Right ventricle myocardium superior (tissue), 1 donor: ENCODE measurements at places on chromosomes 16 and 17. TPM values are rescaled to one million over a fixed set of nuclear protein-coding genes. Genes with fewer than 3 reads are reported as not detected.

ZPBP2 gene
- not detected for total RNA-seq

RNU2-1 gene
- total RNA-seq: 9,490 TPM

ZNF629 gene
- 16.5 TPM for total RNA-seq

SPNS3 gene
- 0.24 TPM for total RNA-seq

SLC16A13 gene
- total RNA-seq: 1.6 TPM

KREMEN2 gene
- total RNA-seq: not detected

GNPTG gene
- 30.3 TPM for total RNA-seq

CCL7 gene
- not detected for total RNA-seq

UQCRC2 gene
- 931 TPM for total RNA-seq

NAT9 gene
- total RNA-seq: 18.6 TPM

HSD17B2 gene
- total RNA-seq: not detected

EVPLL gene
- total RNA-seq: not detected

TNK1 gene
- total RNA-seq: 2.1 TPM

TEN1 gene
- total RNA-seq: 7.6 TPM

WNK4 gene
- not detected for total RNA-seq

CCL1 gene
- not detected for total RNA-seq

TEKT1 gene
- total RNA-seq: not detected

KRT20 gene
- not detected for total RNA-seq

ST3GAL2 gene
- 19.6 TPM for total RNA-seq

TRPV3 gene
- total RNA-seq: 1.0 TPM

MPV17L gene
- total RNA-seq: 6.1 TPM

SMPD3 gene
- total RNA-seq: 0.13 TPM

TTYH2 gene
- total RNA-seq: 41.8 TPM

LIMD2 gene
- total RNA-seq: 2.4 TPM

SDR42E2 gene
- total RNA-seq: not detected

TGFB1I1 gene
- 13.2 TPM for total RNA-seq

CX3CL1 gene
- 11.6 TPM for total RNA-seq

KRT9 gene
- total RNA-seq: not detected

DNAAF8 gene
- total RNA-seq: 1.2 TPM

EVI2A gene
- 2.2 TPM for total RNA-seq

MYH2 gene
- total RNA-seq: not detected

SLC22A31 gene
- total RNA-seq: not detected

CFAP97D1 gene
- not detected for total RNA-seq

SPPL2C gene
- total RNA-seq: not detected

CHST4 gene
- not detected for total RNA-seq

TCAP gene
- 5,900 TPM for total RNA-seq

TEX14 gene
- 0.13 TPM for total RNA-seq

RDM1 gene
- not detected for total RNA-seq

ITGA2B gene
- 0.62 TPM for total RNA-seq

KRTAP3-2 gene
- not detected for total RNA-seq
